ENCODE measurements at places on chromosomes 6 and 20. TPM values are rescaled to one million over a fixed set of nuclear protein-coding genes. Genes with fewer than 3 reads are reported as not detected.

TULP4 gene
- total RNA-seq: 115 TPM

IGF2R gene
- total RNA-seq: 97.3 TPM

BANF2 gene
- not detected for total RNA-seq

DNA sequence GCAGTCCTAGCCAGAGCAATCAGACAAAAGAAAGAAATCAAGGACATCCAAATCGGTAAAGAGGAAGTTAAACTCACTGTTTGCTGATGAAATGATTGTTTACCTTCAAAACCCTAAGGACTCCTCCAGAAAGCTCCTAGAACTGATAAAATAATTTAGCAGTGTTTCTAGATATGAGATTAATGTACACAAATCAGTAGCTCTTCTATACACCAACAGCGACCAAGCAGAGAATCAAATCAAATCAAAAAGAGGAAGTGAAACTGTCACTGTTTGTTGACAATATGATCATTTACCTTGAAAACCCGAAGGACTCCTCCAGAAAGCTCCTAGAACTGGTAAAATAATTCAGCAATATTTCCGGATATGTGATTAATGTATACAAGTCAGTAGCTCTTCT is 21.7 kb downstream of the SERPINB9 start:
- no peak for DNase-seq

- DNase-seq: no peak
Observed at GRCh38 chr6:27237089-27237803, 10.3 kb upstream of the PRSS16 start.

DNA sequence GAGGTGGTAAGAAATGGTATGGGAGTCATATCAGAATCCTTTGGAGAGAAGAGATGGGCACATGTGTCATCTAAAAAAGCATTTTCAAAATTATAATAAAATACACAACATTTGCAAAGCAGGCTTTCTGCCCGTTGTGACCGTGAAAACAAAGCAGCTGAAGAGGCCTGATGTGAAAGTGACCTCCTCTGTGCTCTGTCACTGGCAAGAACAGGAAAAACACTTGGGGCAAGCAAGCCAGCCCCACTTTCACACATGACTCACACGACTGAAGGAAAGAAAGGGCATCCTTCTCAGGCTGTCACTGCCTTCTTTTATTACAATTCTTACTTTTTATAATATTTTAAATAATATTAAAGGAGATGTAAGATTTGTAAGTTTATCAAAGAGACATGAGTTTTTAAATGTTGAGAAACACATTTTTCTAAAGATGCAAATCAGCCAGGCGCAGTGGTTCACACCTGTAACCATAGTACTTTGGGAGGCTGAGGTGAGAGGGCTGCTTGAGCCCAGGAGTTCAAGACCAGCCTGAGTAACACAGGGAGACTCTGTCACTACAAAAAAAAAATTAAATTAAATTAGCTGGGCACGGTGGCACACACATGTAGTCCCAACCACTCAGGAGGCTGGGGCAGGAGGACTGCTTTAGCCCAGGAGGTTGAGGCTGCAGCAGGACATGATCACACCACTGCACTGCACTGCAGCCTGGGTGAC is 143.7 kb downstream of the BTBD9 start:
- DNase-seq: no peak

DNA sequence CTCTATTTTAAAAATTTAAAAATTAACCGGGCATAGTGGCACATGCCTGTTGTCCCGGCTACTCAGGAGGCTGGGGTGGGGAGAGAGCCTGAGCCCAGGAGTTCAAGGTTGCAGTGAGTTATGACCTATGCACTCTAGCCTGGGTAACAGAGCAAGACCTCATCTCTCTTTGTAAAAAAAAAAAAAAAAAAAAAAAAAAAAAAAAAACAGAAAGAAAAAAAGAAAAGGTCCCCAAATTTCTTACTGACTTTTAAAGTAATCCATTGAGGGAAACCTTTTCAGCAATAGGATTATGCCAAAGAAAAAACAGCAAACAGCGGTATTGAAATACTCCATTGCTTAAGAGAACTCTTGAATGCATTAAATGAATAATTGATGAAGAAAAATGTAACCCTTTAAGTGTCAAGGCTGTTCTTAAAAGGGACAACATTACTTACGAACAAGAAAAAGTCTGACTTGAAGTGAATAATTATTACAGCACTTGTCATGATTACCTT is 6.0 kb upstream of the DNAAF9 start:
- no peak for DNase-seq

GRCh38 chr6:46437671-46438221 is 53.5 kb downstream of the RCAN2 start:
- DNase-seq: no peak

DNA sequence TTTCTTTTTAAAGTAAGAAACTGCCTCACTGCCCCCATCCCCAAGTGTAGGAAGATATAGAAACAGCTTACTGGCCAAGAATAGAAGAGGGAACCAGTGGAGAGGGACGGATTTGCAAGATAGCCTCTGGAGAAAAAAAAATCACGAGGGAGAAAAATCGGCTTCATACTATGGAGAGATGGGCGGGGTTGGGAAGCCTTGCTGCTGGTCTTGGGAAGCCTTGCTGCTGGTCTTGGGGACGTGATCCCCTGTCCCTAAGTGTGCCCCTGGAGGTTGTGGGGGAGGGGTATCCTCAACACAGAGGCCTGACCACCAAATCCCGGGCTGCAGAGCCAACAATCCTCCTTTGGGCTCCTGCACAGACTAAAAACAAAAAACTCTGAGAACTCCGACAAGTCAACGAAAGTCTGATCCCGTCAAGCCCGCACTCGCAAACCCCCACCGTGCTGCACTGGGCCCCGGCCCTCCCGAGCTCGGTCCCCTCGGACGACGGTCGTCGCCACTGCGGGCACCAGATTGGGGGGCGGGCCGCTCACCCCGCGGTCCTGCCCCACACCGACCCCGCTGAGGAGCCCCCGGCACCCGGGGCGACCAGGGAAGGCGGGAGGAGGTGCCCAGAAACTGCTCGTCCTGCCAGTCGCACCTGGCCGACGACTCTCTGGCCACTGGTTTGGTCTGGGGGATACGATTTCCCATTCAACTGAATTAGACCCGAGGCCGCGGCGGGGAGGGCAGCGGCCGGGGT is 750 bp downstream of the MAP7 start:
- DNase-seq: no peak
